Spleen (tissue), 13 donors: ENCODE measurements at places on chromosomes 3 and 15. TPM values are rescaled to one million over a fixed set of nuclear protein-coding genes. Genes with fewer than 3 reads are reported as not detected.
A peak's percentile ranks its signal among the peaks of the same experiment; 100 is the strongest.

FBXO40 gene
- total RNA-seq = not detected

FBLN2 gene
- total RNA-seq = 6.4 TPM

ECE2 gene
- not detected for total RNA-seq

ADGRG7 gene
- total RNA-seq = not detected

GRIP2 gene
- total RNA-seq = 1.2 TPM

GREM1 gene
- total RNA-seq = 0.94 TPM

CCDC39 gene
- total RNA-seq = not detected

CEP97 gene
- 18.2 TPM for total RNA-seq

FMN1 gene
- 28.3 TPM for total RNA-seq

TGM5 gene
- total RNA-seq = not detected

ANKUB1 gene
- total RNA-seq = not detected

- no peak for DNase-seq
These were observed 619.3 kb downstream of the SI start for GRCh38 chr3:164458986-164459385.

DNA sequence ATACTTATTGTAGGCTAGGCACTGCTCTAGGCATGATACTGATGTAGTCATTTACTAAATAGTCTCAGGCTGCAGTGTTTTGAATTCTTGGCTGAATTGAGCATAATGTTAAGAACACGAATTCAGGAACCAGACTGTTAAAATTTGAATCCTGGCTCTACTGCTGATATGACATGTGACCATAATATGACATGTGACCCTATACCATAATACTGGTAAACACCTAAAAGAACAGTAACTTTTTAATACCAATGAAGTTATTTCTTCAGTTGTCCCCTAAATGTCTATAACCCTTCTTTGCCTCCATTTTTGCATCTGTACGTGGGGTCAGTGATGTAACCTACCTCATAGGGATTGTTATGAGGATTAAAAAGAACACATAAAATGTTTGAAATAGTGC lies 18.1 kb downstream of the TBC1D23 start:
- DNase-seq = no peak

DNA sequence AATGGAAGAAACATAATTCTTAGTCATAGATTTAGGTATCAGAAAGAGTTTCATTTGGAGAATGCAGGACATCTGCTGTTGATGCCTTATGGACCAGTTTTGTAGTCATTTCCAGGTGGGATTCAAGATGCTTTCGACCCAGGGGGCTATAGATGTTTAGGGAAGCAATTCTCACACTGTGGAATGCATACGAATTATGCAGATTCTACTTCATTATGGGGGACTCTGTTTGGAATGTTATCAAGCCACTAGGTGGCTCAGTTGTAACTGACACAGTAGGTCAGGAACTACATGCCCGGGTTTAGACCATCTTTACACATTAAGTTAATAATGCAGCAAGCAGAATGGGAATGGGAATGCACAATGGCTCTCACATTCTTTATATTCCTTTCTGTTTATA lies 1359.8 kb downstream of the ZPLD1 start:
- DNase-seq = no peak

- DNase-seq = no peak
These were observed 225.8 kb downstream of the TAFA4 start for GRCh38 chr3:68706536-68706935.

DNA sequence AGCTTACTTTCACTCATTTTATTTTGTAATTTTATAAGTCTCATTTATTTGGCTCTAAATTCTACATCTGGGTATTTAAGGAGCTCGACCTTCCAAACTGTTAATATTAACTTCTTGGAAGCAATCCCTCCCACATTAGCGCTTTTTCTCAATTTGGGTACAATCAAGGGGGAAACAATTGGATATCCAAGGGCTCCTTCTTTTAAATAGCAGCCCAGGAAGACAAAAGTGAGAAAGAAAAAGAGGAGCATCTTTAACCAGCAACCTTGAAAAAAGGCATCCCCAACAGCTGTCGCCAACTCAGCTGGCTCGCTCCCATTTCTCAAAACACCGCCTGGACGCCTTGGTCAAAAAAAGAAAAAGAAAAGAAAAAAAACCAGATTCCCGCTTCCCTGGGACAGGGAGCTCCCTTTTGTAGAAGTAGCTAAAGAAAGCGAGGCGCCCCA lies 873 bp downstream of the C3orf70 start:
- no peak for DNase-seq

GRCh38 chr15:71261909-71262308 lies 146.6 kb downstream of the THSD4 start:
- no peak for DNase-seq

DNA sequence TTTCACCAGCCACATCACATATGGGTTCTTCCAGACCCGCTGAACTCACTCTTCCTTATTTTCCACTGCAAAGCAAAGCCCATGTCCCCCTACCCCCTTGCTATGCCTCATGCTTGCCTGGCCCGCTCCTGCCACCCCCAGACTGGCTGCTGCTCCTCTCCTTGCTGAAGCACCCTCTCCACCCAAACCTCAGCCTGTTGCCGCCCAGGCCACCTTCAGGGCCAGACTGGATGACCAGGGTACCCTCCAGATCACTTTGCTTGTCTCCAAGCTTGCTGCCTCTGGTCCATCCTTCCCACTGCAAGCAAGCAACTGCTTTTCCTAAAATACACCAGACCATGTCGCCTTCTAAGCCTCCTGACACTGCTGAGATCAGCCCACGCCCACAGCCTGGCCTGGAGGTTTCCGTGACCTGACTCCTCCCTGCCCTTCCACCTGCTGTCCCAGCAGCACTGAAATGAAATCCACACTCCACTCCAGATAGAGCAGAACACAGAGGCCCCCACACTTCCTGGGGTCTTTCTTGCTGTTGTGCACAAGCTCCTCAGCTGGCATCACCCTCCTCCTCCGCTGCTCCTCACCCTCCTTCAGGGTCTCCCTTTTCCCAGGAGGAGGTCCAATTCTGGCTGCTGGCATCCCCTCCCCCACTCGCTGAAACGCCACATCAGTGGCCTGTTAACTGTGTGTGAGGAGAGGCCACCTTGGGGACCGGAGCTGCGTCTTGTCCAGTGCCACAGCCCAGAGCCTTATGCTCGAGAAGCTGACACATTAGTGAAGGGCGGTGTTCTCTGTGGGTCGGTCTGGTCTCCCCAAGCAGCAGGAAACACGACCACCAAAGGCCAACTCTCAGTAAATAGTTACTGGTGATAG lies 99.1 kb downstream of the ADCY5 start:
- DNase-seq = peak; percentile 48

DNA sequence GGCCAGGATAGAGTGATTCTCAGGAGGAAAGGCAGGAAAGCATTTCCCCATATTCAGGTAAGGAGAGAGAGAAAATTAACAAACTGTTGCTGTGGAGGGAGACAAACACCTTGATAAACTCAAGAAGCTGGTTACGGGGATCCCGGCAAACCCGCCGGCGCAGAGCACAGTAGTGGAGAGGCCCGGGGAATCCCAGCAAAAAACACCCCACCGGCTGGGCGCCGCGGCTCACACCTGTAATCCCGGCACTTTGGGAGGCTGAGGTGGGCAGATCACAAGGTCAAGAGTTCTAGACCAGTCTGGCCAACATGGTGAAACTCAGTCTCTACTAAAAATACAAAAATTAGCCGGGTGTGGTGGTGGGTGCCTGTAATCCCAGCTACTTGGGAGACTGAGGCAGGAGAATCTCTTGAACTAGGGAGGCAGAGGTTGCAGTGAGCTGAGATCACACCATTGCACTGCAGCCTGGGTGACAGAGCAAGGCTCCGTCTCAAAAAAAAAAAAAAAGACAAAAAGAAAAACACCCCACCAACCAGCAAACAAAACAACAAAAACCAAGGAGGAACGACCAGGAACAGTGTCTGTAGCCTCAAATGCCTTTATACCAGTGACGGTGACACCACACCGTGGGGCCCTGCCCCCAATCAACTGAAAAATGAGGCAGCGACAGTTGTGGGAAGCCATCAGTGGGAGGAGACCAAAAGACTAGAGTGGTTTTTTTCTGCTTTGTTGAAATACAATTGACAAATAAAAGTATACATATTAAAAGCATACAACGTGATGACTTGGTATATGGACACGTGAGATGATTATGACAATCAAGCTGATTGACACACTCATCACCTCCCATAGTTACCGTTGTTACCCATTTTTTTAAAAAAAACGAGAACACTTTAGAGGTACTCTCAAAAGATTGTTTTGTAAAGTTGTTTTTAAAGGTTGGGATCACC lies 40.2 kb upstream of the IDH2 start:
- no peak for DNase-seq

- DNase-seq = no peak
These were observed 312.3 kb downstream of the WDR72 start for GRCh38 chr15:53447053-53447574.

DNA sequence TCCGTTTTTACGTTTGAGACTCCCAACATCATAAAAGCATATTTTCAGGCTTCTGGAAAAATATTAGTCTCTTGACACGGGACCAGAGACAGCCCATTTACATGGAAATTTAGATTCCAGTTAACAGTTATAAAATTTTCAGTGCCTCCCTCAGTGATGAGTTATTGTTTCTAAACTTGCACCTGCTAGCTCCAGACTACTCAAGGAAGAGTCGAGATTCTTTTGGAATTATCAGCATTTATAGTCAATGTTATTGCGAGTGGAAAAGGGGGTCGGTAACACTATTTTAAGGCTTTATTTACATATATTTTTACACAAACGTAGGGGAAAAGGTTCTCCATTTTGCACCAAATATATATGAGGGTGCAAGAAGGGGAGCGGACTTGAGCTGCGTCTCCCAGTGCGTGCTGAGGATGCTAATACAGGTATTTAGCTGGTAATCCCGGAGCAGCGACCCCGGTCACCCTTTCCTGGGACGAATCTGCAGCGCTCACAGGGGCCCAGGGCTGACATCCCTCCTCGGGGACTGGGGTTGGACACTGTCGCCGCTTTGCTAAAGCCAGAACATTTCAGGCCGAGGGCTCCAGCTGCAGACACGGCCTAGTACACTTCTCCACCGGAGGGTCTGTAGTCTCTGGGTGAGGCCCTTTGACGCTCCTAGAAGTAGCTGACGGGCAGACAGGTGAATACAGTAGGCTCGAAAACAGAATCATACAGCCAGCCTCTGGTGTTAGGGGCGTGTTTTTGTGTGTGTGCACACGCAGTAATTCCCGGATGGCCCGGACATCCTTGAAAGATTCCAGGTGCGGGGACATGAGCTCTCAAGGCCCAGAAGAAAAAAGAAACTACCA lies 729 bp upstream of the ZBTB11 start:
- peak; percentile 89 for DNase-seq

DNA sequence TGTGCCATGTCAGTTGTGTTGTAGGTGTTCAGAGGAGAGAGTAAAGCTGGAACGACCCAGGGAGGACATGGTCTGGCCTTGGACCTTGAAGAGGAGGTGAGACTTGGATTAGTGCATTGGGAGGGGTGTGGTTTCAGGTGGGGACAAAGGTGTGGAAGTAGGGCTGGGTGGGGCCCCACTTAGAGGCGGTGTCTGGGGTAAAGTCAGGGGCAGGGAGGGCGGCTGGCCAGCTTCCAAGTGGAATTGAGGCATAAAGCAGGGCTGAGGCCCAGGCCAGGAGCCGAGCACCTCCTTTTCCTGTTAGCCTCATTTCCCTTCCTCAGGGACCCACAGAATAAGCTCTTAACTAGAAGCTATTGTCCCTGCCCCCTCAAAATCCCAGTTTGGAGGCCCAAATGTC lies 36.2 kb upstream of the FLNB start:
- no peak for DNase-seq

DNA sequence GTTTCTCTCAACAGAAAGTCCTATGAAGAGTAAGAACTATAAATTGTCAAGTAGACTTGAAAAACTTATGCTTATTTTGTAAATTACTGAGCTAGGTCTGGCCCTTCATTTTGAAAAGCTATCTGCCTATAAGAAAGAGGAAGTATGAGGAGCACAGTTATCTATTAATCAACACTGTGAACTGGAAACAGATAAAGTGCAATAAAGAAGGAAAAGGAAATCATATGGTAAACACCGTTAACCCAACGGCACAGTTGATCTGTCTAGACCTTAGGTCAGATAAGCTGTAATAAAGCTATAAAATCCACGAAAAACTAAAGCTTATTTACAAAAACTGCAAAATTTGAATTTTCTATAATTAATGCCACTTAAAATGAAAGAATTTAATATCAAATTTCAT lies 242.5 kb downstream of the ZBTB20 start:
- no peak for DNase-seq

DNA sequence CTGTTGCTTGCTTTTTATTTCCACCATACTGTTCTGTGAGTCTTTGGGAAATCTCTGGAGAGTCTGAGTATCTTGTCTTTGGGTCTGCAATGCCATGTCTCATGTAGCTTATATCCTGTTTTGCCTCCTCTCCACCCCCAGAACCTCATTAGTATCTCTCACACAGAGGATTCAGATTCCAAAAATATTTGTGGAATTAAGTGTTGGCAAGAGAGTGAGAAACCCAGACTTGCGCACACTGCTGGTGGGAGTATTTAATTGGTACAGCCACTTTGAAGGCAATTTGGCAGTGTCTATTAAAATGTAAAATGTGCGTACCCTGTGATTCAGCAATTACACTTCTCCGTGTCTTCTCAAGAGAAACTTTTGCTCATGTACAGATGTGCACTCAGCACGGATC lies 68.6 kb downstream of the ZNF621 start:
- DNase-seq = no peak

- no peak for DNase-seq
These were observed 28.1 kb downstream of the CCRL2 start for GRCh38 chr3:46435081-46435726.

DNA sequence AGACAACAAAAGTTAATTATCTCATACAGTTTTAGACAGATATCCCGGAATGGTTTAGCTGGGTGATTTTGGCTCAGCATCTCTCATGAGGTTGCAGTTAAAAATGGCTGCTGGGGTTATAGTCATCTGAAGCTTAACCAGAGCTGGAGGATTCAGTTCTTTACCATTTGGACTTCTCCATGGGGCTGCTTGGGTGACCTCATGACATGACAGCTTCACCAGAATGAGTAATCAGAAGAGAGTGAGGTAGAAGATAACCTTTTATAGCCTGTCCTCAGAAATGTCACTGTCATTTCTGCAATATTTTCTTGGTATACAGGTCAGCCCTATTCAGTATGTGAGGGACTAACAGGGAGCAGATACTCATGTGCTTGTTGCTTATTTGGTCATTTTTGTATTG lies 30.9 kb downstream of the TFG start:
- no peak for DNase-seq

DNA sequence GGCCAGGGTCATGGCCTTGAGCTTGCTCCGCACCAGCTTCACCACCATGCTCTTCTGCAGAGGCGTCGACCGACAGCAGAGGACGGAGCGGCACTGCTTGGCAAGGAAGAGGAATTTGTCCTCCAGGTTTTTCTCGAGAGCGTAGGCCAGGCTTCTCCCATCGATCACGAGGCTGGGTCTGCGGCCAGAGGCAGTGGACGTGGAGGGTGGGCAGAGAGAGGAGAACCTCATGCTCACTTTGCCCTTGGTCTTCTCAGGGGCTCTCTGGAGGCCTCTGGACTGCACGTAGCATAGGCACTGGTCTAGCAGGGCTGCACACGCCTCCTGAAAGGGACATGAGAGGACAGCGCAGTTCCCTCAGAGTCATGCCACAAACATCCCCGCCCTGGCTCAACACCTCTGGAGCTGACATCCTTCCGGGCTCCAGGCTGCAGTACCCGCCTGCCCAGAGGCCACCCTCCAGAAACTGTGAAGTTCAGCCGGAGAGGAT lies 168.3 kb downstream of the ATP10A start:
- peak; percentile 59 for DNase-seq
